ENCODE measurements at places on chromosomes 7 and 10.
A peak's percentile ranks its signal among the peaks of the same experiment; 100 is the strongest.

DNA sequence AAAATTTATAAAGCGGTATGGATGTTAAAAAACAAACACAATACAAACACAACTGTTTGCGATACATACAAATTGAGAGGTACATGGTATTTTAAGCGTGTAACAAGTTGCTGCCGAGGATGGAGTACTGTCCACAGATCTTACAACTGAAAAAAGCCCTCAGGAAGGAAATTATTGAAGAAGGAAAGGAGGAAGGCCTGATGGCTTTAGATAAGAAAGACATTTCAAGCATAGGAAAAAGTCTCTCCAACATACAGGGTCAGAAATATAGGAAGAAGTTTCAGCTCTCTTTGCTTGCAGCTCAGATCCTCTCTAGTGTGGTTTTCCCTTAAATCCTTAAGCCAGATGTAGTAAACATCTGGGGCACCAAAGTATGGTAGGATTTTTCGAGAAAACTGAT, 25.0 kb downstream of the RBM28 start:
- DNase-seq = no peak

DNA sequence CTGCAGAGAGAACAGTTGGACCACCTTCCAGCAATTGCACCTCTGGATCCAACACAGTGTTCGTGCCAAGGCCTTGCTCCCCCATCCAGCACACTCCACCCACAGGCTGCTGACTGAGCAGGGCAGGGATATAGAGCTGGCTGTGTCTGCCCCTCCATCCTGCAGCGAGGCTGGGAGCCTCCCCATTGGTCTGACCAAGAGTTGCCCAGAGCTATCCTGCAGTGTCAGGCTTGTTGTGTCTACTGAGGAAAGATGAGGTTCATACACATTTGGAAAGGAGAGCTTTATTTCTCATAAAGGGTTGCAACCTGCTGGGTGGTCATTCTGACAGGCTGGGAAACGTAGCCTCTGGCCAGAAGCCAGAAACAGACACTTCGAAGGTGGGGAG, 27.1 kb downstream of the PRF1 start:
- DNase-seq = no peak

DNA sequence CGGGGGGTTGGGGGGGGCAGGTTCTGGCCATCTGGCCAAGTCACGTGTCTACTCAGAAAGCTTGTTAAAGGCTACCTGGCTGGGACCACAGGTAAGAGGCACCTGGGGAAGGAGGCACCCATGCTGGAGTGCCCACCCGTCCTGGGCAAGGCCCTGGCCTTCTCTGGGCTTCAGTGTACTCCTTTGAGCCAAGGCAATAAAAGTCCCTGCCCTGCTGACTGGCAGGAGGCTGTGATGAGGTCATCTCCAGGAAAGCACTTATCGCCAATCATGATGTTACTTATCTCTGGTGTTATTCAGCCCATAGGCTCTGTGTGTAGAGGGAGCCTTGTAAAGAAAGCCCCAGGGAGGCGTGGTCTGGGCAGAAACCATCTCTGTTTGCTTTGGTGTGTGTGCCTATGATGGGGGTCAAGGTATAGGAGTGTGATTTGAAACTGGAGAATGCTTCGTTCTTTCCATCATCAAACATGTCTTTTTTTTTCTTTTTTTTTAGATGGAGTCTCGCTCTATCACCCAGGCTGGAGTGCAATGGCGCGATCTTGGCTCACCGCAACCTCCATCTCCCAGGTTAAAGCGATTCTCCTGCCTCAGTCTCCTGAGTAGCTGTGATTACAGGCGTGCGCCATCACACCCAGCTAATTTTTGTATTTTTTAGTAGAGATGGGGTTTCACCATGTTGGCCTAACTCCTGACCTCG, 2.5 kb upstream of the CLDN4 start:
- no peak for DNase-seq

DNA sequence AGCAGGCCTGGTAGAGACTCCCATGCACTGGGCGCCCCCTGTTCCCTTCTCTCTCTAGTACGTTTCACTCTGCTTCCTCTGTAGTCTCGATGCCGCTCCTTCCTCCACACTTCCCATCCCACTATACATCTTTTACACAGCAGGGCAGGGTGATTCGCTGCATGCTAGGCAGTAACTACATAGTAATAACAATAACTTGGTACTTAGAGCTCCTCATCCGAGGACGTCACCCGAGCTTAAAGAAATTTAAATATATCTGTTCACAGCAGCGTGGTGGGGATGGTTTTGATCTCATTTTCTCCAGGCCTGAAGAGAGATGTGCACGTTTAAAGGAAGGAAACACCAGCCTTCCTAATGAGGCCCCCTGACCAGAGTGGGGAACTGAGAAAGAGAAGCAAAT, 276.9 kb downstream of the SKAP2 start:
- no peak for DNase-seq

- DNase-seq = no peak
Observed at GRCh38 chr10:24541239-24541753, 182.4 kb downstream of the ARHGAP21 start.

- peak; percentile 40 for DNase-seq
Observed at GRCh38 chr7:56074371-56074791, 10.3 kb downstream of the SUMF2 start.

DNA sequence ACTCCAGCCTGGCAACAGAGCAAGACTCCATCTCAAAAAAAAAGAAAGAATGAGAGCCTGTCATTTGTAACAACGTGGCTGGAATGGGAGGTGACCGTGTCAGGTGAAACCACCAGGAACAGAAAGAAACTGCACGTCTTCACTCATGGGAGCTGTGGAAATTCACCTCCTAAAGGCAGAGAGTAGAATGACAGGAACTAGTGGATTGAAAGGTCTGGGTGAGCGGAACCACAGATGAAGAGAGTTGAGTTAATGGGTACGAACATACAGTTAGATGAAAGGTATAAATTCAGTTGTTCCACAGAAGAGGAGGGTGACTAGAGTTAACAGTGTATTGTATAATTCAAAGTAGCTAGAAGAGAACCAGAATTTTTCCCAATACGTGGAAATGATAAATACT, 78.6 kb downstream of the MAD1L1 start:
- no peak for DNase-seq

- no peak for DNase-seq
Observed at GRCh38 chr10:92832998-92833650, 15.2 kb upstream of the EXOC6 start.

All from stimulated activated CD8-positive, alpha-beta memory T cell treated with anti-CD3 and anti-CD28 coated beads, Interleukin-15, amount 100 ng/mL, for 24 hours (primary cell).